ENCODE measurements at places on chromosomes 1 and 21.

GRCh38 chr1:152869808-152870419 lies 8.2 kb upstream of the SMCP start:
- DNase-seq: peak; percentile 38

DNA sequence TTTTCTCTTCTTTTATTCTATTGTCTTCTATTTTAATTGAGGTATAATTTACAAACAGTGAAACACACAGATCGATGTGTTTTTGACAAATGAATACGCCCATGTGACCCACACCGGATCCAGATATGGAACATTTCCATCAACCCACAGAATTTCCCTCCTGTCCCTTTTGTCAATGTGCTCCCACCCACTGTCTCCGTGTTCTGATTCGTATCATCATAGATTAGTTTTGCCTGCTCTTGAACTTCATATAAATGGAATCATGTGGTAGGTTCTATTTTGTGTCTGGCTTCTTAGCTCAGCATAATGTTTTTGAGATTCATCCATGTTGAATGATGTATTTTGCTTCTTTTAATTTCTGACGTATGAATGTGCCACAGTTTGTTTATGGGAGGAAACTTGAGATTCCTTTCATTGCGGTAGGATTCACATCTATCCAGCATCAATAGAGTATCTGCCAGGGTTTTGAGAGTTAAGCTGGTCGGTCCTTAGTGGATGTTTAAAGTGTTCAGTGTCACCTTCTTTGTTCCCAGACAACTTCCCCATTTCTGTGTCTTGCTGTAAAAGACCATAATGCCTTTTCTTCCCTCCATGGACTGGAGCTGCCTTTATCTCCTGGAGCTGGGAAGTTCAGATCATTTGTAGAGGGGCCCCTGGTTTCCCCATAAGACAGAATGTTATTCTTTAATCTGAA lies 14.7 kb downstream of the NAV1 start:
- DNase-seq: no peak

- DNase-seq: no peak
These were observed 49.9 kb upstream of the ZC3H12A start for GRCh38 chr1:37424523-37424922.

DNA sequence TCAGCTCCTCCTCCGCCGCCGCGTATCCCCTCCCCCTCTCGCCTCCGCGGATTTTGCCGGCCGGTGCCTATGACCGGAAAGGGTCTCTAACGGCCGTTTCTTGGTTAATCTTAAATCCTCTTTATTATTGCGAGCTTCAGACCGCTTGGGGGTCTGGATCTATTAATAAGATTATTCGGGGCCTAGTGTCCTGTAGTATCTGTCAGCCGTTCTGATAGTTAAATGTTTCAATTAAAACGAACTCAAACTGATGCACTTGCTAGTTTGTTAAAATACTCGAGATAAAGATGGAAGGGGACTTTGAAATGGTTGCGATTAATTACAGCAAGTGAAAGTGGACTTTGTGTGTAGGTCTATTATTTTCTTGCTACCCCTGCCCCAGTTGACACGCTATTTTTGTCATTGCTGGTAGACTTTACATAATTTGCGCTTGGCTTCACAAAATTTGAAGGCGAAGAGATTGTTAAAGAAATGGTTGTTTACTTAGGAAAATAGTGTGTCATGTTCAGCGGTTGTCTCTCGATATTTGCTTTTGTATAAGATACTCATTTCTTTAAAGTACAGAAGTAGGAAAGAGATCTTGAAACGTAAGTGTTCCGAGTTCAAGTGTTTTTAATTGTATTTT lies 779 bp downstream of the SON start:
- DNase-seq: no peak

DNA sequence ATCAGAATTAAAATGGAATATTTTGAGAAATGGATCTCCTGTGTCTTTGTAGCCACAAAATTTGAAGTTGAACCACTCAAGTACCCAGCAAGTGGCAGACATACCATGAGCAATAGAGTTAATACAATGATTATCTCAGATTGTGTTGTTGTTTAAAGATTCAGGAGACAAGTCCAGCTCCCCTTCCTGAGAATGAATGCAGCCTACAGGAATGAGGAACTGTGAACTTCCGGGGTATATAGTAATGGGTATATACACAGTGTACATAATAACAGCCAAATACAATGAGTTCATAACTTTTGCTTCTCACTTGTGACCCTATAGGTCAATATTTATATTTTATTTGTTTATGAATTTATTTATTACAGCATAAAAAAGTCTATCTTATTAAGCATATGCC lies 445.0 kb downstream of the SETD4 start:
- no peak for DNase-seq

DNA sequence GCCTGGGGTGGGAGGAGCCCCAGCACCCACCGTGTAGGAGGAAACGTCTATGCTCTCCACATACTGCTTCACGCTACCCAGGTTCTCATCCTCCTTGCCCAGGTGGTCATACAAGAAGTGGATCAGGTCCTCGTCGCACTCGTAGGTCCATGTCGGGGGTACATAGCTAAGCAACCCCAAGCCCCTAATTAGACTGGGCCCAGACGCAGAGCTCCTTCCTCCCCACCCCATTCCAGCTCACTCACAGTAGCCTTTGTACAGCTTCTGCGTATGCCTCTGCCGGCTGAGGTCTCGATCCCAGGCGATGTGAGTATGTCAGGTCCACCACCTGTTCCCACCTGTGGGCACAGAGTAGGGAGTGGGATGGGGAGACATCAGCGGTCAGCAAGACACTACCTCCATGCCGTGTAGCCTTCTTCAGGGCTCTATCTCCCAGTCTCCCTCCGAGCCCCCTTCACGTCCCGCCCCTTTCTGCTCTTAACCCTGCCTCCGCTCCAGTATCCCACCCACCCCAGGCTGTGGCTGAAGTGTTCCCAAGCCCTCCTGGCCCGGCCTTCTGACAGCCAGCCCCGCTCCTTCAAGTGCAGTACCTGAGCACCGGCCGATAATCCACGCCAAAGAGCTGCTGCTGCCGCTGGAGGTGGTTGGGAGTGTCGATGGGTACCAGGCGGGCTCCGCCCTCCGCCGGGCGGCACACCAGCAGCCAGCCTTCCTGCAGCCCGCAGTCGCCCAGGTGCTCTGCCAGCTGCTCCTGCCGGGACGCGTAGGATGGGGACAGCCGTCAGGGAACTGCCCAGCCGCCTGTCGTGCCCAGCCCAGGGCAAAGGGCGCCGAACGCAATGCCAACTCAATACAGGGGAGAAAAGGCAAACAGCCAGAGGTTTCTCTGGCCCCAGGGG lies 919 bp downstream of the HECTD3 start:
- DNase-seq: no peak

- no peak for DNase-seq
These were observed 93.9 kb upstream of the CSF3R start for GRCh38 chr1:36576551-36577110.

DNA sequence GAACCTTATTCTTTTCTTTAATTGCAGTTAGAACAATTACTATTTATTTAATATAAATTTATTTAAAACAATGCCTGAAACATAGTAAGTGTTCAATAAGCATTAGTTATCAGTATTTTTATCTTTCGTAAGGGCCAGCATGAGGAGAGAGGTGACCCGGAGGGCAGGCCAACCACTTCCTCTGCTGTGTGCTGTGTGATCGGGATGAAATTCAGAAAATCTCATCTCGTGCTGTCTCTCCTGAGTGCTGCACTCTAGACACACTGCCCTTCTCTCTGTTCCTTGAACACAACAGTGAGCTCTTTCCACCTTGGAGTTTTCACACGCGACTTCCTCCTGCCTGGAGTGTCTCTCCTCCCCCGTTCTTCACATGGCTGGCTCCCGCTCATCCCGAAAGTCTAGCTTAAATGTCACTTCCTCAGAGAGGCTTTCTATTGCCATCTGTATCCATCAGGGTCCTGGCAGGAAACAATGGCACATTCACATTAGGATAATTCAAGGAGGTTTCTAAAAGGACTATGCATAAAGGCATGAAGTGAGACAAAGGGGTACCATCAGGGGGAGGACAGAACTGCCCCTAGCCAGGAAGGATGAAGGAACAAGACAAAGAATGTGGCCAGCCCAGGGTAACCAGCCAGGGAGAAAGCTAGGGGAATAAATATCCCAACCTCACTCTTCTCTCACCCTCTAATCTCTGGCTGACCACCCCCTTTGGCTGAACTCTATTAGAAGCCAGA lies 142.6 kb upstream of the GJB5 start:
- no peak for DNase-seq

GRCh38 chr1:245807306-245807705 lies 652.5 kb downstream of the KIF26B start:
- no peak for DNase-seq

DNA sequence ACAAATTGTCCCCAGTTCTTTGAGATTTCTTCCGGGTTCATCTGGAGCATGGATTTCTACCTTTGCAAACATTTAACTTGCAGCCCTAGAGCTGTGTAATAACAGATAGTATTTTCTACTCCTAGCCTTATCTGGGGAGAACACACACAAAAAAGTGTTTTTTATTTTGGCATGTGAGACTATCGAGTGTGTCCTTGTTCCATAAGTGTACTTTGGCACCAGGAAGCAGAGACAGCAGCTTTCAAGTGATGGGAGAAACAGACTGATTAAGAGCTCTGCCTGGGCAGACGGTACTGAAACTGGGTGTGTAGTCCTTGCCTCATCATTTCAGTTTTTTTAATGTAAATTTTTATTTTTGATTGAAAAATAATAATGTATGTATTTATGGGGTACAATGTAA lies 297.4 kb downstream of the ST6GALNAC3 start:
- DNase-seq: no peak

GRCh38 chr1:70487910-70488665 lies 77.0 kb downstream of the CTH start:
- no peak for DNase-seq

DNA sequence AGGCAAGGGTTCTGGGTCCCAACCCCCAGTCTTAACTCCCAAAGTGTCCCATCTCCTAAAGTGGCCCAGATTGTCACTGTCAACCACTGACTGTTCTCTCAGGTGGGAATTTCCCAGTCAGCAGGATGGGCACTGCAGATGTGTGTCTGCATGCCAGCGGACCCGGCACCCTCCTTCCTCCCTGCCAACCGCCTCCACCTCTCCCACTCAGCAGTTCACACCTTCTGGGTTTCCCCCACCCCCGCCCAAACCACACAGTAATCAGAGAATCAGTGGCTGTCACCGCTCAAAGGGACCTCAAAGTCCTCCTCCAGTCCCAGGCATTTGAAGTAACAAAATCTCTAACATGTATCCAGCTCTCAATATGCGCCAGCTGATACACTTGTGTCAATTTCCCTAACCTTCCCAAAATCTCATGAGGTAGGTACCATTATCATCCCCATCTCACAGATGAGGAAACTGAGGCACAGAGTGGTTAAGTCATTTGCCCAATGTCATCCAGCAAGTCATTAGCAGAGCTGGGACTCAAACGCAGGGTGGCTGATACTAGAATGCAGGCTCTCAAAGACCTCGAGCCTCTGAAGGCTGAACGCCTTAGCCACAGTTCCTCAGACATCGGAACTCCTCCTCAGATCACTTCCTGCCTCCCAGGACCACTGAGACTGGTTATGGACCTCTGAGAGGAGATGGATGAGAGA lies 4.8 kb downstream of the RUNX3 start:
- DNase-seq: no peak

DNA sequence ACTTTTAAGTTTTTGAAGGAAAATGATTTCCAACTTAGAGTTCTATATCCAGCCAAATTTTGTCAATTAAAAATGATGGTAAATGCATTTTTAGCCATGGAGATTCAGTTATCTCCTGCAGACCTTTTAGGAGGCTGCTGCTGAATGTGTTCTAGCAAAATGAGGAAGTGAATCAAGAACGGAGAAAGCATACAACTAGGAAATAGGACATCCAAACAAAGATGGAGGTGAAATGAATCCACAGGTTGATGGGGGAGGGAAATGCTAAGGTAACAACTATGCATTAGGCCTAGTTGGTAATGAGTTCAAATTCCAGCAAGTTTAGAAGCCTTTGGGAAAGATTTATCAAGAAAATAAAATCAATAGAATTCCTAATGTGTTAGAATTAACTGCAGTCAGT lies 80.5 kb downstream of the FNBP1L start:
- no peak for DNase-seq

GRCh38 chr1:58710190-58711085 lies 10.6 kb upstream of the MYSM1 start:
- no peak for DNase-seq

GRCh38 chr21:35206141-35207125 lies 157.3 kb upstream of the RUNX1 start:
- peak; percentile 3 for DNase-seq

All from amygdala (tissue), 56 donors.